ENCODE measurements at places on chromosomes 1 and 21.

DNA sequence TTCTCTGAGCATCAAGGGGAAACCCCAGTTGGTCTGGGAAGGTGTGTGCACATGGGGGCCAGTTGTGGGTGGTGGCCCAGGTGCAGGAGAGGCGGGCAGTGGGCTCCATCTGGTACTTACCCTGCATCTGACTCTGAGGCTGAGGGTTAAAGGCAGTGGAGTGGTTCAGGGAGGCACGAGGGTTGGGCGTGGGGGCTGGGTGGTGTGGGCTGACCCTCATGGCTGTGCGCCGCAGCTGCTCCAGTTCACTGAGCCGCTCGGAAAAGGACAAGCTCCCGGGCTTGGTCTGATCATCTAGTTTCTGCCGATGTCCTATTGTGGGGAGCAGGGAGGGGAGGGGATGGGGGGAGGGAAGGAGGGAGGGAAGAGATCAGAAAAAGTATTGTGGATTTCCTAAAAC, 165.5 kb downstream of the CLIC6 start:
- no peak for DNase-seq

DNA sequence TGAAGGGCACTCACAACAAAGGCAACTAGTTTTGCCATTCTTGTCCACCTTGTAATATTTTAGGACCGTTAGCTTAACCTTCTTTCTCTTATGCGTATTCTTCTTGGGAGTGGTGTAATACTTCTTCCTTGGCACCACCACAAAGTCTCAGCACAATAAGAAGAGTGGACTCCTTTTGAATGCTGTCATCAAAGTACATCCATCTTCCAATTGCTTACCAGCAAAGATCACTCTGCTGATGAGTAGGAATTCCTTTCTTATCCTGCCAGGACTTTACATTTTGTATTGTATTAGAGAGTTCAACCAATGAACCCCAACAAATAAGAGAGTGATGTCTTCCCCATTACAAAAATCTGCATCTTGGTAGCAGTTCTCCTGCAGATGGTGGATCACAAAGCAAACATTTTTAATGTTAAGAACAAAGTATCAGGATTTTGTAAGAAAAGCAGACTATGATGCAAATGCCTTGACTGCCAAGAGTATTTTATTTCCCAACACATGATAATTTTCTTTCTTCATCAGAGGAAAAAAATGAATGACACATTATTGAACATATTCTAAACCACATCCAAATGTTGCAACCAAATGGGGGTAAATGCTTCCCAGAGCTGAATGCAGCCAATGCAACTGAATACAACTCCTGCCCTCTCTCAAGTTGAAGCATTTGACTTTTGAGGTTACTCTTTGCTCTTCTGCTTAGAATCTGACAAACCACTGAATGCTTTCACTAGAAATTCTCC, 5.1 kb upstream of the ARNT start:
- DNase-seq, result peak; percentile 20

DNA sequence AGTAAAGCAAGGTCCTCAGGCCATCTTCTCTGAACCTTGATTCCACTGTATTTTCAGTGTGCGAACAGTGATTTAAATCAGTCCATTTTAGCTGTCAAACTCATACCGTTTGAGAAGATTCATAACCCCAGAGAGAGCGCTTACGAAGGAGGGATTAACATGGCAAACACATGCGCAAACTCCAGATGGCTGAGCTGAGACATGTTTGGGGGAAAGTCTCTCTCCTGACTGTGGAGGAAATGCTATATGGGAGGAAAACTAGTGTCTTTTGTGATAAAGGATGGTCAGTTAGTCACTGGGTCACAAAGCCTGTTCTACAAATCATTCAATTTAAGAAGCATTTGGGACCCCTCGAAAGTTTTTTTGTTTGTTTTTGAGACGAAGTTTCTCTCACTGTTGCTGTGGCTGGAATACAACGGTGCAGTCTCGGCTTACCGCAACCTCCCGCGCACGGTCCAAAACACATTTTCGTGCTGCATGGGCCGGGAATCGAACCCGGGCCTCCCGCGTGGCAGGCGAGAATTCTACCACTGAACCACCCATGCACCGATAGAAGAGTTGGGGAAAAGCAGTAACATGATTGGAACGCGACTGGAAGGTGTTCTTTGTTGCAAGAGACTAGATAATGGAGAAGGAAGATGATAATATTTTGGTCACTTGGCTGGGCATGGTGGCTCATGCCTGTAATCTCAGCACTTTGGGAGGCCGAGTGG, 58.4 kb upstream of the CXADR start:
- peak; percentile 57 for DNase-seq

DNA sequence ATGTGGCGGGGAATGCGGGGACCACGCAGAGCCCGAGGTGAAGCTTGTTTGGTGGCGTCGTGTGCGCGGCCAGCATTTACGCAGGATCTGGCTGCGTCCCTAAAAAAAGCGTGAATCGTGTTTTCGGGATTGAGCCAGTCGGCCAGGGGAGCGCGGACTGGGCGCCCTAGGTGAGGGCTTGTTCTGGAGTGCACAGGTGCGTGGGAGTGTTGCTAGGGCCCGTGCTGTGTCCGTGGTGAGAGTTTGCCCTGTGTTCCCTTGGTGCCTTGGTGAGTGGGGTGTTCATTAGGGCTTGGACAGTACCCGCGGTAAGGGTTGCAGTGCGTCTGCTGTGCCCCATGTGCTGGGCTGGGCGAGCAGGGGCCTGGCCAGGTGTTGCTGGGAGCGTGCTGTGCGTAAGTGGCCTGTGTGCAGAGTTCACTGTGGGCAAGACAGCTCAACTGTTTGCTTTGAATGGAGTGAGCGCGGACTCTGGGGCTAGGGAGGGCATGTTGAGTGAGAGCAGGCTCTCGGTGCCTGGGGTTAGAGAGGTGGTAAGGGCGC, 673 bp downstream of the CD46 start:
- DNase-seq, result peak; percentile 33

- no peak for DNase-seq
Measured at GRCh38 chr21:31557421-31558188, 101.9 kb upstream of the SOD1 start.

- DNase-seq, result no peak
Measured at GRCh38 chr1:185803241-185803640, 69.0 kb downstream of the HMCN1 start.

GRCh38 chr1:51973587-51974474, 16.7 kb downstream of the RAB3B start:
- DNase-seq, result no peak

DNA sequence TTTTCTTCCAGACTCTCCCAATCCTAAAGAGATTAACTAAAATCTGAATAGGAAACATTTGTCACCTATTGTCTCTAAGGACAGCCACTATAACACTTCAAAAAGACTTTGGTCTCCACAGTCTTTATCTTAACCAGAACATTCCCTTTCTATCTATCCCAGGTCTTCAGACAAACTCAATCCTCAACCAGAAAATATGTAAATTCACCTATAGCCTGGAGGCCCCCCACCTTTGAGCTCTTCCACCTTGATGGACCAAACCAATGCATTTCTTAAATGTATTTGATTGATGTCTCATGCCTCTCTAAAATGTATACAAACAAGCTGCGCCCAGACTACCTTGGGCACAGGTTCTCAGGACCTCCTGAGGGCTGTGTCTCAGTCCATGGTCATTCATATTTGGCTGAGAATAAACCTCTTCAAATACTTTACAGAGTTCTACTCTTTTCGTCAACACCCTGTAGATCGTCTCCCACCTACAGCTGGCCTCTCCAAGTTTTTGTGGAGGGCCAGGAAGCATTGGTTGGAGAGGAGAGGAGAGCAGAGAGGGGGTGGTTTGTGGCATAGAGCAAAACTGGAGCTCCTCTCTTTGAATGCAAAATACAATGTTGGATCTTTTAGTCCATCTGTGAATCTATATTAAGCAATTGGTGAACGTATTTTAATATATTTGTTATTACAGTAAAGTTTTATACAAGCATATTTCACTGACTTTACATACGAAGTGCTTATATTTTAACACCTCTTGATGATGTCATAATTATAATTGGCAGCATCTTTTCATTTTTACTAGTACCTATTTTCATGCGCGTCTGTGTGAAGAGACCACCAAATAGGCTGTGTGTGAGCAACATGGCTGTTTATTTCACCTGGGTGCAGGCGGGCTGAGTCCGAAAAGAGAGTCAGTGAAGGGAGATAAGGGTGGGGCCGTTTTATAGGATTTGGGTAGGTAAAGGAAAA, 230.7 kb upstream of the DUSP10 start:
- no peak for DNase-seq

DNA sequence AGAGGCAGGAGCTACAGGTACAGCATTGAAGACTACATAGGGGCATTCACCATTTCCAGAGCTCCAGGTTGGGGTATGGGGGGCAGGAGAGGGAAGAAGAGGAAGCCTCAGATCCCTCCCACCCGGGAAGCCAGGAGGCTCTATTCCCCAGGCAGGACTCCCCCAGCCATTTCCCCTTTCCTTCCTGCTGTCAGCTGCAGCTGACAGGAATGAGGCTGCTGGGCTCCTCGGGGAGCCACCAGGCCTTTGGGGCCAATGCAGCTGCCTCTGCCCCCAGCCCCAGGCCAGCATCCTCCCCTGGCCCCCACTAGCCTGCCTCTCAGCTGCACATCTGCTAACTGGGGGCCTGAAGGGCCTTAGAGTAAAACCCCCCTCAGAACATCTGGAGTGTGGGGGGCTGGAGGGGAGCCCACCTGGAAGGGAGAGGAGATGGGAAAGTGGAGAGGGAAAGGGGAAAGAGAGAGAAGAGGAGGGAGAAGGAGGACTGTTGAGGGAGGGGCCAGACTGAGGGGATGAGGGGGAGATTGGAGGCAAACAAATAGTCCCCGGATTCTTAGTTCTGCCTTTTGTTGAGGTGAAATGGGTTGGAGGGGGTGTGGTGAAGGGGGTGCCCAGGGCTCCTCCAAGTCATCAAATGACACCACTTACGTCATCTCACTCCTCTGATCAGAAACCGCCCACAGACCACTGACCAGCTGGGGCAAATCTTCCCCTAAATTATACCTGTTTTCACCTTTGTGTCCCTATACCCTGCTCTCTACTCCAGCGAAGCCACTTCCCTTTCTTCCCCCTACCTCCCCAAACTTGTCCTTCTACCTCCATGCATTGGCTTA, 58.0 kb downstream of the LGR6 start:
- DNase-seq, result no peak

- no peak for DNase-seq
Measured at GRCh38 chr1:79981481-79981880, 975.0 kb upstream of the ADGRL4 start.

Data from A549 (cell line).